Cerebellum (tissue), 4 donors: ENCODE measurements at places on chromosomes 3 and 15. TPM values are rescaled to one million over a fixed set of nuclear protein-coding genes. Genes with fewer than 3 reads are reported as not detected.
A peak's percentile ranks its signal among the peaks of the same experiment; 100 is the strongest.

The FOXL2 gene
- total RNA-seq: 0.45 TPM

The TGM5 gene
- total RNA-seq: not detected

The GOLGA6A gene
- total RNA-seq: 0.36 TPM

The GOLGA8S gene
- total RNA-seq: 0.18 TPM

The GUCA1C gene
- total RNA-seq: not detected

The INTS14 gene
- total RNA-seq: 32.2 TPM

The SLC28A2 gene
- total RNA-seq: not detected

The JMJD7 gene
- total RNA-seq: 1.6 TPM

The FYTTD1 gene
- total RNA-seq: 44.1 TPM

The SAMD7 gene
- not detected for total RNA-seq

The CNTN4 gene
- 57.6 TPM for total RNA-seq

DNA sequence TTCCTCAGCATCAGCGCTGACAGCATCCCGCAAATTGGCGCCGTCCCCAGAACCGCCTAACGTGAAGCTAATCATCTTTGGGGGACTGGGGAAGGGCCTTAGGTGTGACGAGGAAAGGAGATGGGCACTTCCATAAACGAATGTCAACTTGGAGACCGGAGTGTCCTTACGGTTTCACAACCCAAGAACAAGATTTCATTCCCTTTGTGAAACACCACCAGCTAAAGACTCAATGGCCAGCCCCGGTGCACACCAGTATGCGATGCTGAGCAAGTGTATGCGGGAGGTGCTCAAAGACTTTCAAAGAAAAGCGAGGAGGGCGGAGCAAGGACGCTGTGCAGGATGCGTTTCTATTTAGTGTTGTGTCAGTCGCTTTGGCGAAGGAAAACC is 759 bp upstream of the TTBK2 start:
- DNase-seq: peak; percentile 11

DNA sequence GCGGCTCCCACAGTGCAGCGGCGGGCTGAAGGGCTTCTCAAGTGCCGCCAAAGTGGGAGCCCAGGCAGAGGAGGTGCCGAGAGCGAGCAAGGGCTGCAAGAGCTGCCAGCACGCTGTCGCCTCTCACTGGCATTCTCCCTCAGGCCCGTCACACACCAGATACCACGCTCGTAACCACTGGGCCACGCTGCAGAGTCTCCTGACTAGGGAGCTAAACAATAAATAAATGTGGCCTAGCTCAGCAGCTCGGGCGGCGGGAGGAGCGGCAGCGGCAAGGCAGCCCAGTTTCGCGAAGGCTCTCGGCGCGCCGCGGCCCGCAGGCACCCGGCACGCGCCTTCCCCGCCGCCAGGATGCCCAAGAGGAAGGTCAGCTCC is 55.9 kb upstream of the FAM174B start:
- no peak for DNase-seq

DNA sequence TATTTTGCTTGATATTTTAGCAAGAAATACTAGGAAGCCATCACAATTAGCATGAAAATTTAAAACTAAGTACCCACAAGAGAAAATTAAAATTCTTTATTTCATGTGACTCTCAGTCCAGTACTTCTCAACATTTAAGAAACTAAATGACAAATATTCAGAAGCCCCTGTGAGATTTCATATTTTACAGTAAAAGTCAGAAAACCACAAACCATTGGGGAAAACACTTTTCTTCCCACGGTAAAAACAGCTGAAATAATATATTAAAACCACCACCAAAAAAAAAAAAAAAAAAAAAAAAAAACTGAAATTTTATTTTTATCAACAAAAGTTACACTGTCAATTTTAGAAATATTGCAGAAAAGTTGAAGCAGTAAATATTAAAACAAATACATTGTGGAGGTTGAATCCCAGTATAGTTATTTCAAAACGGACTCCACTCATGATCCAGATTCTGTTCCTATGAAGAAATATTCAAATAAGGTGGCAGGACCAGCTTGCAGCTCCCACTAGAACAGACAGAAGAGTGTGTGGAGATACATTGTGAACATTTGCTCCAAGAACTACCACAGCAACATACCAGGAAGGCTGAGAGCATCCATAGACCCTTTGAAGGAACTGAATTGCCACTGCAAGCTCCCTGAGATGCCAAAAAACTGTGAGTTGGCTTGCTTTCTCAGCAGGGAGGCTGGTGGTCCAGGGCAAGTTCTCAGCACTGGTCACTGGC is 308.2 kb downstream of the CTNNB1 start:
- DNase-seq: no peak

DNA sequence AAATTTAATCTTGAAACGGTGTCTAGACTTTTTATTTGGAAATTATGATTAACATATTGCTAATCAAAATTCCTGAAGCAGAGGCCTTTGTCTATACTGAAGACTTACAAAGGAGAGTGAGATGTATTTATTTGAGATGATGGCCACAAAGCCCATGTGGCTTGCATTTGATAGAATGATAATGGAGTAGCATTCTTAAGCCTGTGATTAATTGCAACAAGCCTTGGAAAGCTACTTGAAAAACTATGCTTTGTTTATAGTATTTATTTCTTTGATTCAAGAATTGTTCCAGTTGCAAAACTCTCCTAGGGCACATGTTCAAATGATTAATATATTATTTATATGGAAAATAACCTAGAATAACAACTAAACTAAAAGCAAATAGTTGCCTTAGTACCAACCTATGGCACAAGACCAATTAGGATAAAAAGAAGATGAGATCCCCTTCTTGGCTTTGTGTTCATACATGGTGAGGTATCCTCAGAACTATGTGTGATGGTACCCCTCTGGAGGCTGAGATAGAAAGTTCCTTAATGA is 244.1 kb upstream of the TBL1XR1 start:
- no peak for DNase-seq

DNA sequence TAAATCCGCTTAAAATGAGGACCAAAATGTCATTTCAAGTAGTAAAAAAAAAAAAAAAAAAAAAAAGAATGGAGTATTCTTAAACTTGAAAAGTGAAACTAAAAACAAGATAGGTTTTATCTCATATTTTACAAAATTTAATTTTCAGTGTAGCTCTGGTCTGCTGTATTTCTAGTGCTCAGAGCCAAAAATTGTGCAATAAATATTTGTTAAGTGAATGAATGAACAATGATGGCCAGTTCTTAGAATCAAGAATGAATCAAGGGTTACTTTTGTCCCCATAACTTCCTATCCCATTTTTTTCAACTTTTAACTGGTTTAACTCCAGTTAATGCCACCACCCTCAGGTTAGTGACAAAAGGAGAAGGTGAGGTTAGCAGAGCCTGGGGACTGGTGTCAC is 214.4 kb downstream of the ABHD5 start:
- DNase-seq: no peak

DNA sequence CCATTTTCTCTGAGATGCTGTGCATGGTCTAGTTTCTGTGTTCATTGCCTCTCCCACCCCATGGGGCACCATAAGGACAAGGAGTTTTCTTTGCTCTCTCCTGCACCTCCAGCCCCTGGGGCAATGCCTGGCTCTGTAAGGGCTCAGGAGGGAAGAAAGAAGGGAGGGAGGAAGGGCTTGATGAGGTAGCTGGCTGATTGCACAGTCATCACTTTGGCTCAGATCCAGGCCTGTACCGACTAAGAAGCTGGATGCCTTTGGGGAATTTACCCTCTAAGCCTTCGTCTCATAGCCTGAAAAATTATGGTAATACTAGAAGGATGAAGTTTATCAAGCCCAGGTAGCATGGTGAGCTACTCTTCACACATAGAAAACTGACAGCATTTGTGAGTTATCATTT is 382.9 kb downstream of the GABRG3 start:
- no peak for DNase-seq

DNA sequence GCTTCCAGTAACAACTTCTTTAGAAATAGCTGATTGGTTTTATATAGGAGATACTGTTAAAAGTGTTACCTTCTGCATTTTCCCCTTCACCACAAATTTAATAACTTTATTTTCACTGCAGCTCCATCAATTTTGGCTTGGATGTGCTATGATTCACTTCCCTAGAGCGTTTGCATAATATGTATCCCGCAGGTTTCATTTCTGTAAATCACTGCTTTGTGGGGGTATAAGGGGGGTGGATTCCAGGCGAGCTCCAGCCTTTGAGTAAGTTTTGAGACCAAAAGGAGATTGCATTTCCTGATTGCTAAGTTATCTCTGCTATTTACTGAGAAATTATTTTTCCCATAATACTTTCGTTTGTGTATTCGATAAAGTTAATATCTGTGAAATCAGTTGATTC is 232.6 kb downstream of the TBL1XR1 start:
- DNase-seq: no peak

- DNase-seq: peak; percentile 15
These were observed 50.9 kb downstream of the MB21D2 start for GRCh38 chr3:192866804-192867203.

- no peak for DNase-seq
These were observed 18.3 kb upstream of the SEMA3F start for GRCh38 chr3:50136714-50137405.

DNA sequence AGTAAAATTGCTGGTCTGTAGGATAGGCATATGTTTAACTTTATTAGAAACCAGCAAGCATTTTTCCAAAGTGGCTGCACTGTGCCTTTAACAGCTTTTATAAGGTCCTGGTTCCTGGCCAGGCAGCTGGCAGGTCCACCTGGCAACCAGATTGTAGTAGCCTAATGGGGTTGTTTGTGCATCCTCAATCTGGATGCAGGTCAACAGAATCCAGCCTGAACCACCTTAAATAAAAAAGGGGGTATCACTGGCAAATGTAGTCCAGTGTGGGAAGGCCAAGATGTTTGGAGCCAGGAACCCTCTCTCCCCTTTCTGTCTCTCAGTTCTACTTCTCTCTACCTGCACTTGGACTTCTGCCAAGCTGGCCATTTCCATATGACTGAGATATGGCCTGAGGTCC is 200.3 kb downstream of the ZNF621 start:
- DNase-seq: peak; percentile 79

GRCh38 chr3:15325228-15325627 is 7.2 kb downstream of the SH3BP5 start:
- peak; percentile 47 for DNase-seq

DNA sequence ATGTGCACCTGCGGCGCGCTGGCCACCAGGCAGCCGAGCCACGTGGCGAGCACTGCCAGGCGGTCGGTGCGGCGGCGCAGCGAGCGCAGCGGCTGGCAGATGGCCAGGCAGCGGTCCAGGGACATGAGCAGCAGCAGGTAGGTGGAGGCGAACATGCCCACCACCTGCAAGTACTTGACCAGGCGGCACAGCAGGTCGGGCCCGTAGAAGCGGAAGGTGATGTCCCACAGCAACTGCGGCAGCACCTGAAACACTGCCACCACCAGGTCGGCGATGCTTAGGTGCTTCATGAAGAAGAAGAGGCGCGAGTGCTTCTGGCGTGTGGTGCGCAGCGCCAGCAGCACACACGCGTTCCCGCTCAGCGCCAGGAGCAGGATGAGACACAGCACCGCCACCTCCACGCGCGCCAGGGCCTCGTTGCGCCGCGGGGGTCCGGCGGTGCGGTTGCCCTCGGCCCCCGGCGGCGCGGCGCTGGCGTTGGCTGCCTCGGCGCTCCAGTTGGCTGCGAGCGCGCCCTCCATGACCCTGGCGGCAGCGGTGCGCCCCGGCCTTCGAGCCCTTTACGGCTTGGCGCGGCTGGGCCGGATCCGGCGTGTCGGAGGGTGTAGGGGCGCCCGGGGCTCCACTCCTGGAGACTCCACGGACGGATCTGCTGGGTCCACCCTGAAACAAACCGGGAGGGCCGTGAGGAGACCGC is 1.6 kb downstream of the OXTR start:
- no peak for DNase-seq

GRCh38 chr3:78221796-78222195 is 1181.9 kb downstream of the ROBO2 start:
- no peak for DNase-seq

GRCh38 chr15:60627298-60627943 is 148.5 kb upstream of the ICE2 start:
- no peak for DNase-seq

DNA sequence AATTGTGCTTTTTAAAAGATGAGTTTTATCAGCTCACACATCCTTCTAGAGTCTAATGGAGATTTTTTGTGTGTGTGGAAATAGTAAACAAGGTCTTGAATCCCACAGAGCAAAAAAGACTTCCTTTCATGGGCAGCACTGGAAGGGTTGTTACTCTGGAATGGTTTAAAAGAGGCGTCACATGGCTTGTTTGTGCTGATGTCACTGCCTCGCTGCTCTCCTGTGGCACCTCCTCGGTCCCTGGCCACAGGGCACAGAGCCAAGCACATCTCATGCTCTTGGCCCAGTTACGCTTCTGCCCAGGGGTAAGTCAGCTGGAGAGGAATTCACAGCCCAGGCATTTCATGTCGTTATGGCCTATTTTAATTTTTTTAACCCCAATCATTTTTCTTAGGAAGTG is 53.2 kb downstream of the PGPEP1L start:
- DNase-seq: peak; percentile 38

DNA sequence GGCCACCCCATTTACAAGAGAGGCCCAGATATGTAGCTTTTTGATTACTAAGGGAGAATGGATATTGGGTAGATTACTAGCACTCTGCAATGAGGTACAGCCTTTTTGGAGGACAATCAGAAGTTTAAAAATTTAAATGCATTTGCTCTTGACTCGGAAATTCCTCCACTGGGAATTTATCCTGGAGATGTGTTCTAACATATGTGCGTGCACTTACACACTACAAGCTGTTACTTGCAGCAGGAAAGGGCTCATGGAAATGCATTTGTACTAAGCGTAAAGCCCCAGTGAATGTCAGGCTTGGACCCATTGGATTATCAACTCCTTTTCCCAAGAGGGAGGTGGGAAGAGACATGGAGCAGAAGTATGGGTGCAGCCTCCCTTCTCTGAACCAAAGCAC is 7.8 kb upstream of the POMGNT2 start:
- no peak for DNase-seq

DNA sequence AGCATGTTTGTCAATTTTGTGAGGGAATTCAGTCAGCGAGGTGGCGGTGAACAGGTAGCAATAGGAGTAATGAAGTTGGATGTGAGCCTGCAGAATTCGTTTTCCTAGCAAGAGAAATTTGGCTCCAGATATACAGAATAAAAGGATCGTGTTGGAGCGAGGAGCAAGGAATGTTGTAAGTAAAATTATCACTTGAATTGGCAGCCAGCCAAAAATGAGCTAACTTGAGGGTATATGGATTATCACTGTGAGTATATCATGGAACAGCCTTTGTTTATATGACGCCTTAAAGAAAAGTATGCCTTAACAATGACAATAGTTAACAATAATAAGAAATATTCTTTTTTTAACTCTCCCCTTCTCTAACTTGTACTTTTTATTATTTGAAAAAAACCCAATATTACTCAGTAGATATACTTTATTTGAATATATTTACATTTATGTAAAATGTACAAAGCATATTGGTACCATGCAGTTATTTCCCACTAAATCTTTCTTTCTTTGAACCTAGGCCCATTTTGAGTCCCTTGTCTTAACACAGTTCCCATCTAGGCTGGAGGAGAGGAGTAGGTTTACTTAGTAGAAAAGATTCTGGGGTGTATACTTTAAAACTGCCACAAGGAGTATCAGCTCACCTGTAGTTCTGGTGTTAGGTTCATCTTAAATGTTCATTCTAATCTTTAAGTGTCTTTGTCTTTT is 29.3 kb downstream of the EPHA6 start:
- DNase-seq: no peak

DNA sequence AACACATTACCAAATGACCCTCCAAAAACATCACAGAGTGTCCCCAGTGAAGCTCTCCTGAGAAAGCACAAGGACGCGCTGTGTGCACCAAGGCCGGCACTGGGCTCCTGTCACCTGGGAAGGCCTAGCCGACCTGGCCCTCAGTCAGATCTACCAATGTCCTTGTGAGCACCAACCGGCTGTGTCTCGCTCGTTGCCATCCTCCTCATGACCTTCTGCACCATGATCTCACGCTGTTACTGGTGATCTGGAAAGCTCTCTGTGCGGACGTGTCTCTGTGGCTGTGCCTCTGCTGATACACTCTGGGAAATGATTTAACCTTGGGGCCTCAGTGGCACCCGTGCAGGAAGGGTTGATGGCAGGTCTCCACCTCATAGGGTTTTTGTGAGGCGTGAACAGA is 24.2 kb downstream of the ZXDC start:
- DNase-seq: no peak
